ENCODE measurements at places on chromosomes 5 and 9.

- no peak for DNase-seq
These were observed 49.9 kb downstream of the ZFAND5 start for GRCh38 chr9:72315089-72315509.

- no peak for DNase-seq
These were observed 13.9 kb downstream of the ZCCHC9 start for GRCh38 chr5:81315336-81315735.

GRCh38 chr5:168238463-168238862 lies 53.0 kb upstream of the WWC1 start:
- DNase-seq, result no peak

DNA sequence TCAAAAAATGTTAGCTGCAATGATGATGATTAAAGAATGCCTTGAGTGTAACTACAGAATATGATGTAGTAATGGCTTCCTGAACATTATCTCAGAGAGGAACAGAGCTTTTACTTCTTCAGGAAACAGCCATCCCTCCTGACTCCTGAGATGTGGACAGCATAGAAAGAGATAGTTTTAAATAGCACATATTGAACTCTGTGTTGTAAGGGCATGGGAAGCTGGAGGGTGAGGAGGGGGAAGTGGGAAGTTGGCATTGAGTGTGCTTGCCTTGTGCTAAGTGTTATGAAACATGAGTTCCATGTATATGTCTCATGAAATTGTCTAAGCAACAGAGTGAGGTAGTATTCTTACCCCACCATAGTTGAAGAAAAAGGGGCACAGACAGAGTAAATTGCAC lies 161.5 kb upstream of the SLC28A3 start:
- DNase-seq, result no peak

DNA sequence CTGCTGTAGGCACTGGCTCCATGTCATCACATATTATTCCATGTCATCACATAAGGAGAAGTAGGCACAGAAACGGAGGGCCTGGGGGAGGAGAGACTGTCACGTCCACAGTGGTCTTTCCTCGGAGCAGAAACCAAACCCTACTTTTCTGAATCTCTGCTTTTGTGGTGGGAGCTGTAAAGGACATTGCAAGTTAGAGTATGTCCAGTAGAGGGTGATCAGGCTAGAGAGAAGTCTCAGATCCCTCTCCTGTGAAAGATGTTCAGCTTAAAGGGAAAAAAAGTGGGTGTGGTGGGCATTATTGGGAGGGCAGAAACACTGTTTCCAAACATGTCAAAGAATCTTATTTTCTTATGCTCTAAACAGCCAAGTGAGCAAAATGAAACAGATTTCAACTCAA lies 19.4 kb upstream of the FBP2 start:
- DNase-seq, result no peak

DNA sequence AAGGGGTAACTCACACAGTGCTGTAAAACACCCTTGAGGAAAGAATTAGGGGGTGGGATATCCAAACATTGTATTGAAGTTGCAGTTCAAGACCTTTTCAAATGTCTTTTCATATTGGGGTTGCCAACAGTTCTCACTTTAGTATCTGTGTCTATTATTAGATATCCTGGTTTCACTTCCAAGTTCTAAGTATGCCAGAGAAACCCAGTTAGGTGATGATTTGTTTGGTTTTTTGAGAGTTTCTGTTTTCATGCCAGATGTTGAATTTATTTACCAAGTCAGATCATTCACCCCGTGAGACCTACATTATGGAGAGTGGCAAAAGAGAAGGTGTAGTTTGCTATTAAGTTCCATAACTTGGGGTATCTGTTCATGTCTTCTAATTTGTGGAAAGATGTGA lies 64.5 kb downstream of the C9orf152 start:
- DNase-seq, result peak; percentile 50

DNA sequence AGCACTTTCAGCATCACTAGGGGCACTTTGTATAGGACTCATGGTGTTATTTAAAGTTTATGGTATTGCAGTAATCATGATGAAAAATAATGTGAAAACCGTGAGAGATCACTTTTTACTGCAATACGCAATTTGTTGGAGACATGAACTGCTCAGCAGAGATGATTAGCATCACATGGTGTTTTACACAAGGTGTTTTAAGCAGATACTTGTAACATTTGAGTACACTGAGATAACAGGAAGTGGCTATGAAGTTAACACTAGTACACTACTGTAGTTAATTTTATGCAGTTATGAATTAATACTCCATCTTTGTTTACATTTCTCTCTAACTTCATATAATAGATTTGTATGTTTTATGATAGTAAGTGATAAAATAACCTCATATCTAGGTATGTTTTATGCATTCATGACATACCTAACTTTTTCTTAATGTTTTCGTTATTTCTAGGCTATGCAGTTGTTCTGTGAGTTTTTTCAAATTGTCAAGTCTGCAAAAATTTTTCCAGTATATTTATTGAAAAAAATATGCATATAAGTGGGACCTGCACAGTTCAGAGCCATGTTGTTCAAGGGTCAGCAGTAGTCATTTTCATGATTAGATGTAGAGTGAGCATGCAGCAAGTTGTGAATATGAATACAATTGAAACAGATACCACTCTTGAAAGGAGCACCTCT lies 13.0 kb downstream of the SUB1 start:
- DNase-seq, result no peak

DNA sequence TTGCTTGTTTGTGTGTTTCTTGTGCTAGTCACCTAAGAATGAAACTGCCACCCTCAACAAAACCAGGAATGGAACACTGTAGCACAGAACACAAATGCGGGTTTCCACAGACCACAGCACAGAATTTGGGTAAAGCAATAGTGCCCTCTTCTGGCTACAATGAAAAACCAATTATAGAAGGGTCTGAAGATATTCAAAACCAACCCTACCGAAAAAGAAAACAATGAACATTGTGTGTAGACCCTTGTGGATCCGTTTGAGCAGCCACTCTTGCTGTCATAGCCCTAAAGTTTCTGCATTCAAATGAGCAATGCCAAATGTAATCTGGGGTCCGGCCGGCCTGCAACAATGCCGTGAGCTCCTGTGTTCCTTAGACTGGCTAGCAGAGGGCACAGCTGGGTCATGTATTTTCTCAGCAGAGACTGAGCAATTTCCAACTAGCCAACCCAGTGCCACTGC lies 8.3 kb upstream of the ENC1 start:
- no peak for DNase-seq

- DNase-seq, result peak; percentile 42
These were observed 513 bp downstream of the FAM193B start for GRCh38 chr5:177553671-177554429.

- no peak for DNase-seq
These were observed 20.2 kb upstream of the ORM1 start for GRCh38 chr9:114302727-114303126.

- DNase-seq, result no peak
These were observed 324.9 kb upstream of the IRX4 start for GRCh38 chr5:2207416-2208238.

DNA sequence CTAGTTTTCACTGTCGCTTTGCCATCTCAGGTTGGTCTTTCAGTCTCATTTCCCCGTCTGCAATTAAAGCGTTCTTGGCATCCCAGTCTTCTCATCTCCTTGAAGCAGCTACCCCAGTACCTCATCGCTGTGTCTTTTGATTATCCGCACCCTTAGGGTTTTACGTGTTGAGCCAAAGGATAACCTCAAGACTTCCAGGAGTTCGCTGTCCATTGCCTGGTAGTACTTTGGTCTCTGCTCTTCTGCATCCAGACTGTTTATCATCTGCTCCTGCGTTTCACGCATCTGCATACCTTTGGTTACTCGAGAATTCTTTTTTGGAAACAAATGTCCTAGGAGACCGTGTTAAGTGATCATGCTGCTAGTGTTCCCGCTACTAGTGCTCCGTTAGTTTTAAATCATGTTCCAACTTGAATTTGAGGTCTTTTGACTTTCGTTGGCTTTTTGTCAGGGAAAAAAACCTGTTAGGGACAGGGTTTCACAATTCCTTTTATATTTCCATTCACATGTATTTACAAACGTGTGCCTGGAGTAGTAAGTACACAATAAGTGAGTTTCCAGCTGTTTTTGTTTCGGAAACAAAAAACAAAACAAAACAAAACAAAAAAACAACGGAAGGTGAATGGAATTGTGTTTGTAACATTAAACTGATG lies 888 bp downstream of the RABGAP1 start:
- DNase-seq, result no peak

- DNase-seq, result no peak
These were observed 1.4 kb downstream of the RALGPS1 start for GRCh38 chr9:126915846-126916543.

GRCh38 chr9:78297672-78297961 lies 692 bp downstream of the PSAT1 start:
- DNase-seq, result no peak

- DNase-seq, result no peak
These were observed 41.5 kb downstream of the SPRY4 start for GRCh38 chr5:142283304-142283703.

- DNase-seq, result no peak
These were observed 64.7 kb downstream of the RGS7BP start for GRCh38 chr5:64570395-64570996.
